ENCODE measurements at places on chromosomes 3 and 15.

DNA sequence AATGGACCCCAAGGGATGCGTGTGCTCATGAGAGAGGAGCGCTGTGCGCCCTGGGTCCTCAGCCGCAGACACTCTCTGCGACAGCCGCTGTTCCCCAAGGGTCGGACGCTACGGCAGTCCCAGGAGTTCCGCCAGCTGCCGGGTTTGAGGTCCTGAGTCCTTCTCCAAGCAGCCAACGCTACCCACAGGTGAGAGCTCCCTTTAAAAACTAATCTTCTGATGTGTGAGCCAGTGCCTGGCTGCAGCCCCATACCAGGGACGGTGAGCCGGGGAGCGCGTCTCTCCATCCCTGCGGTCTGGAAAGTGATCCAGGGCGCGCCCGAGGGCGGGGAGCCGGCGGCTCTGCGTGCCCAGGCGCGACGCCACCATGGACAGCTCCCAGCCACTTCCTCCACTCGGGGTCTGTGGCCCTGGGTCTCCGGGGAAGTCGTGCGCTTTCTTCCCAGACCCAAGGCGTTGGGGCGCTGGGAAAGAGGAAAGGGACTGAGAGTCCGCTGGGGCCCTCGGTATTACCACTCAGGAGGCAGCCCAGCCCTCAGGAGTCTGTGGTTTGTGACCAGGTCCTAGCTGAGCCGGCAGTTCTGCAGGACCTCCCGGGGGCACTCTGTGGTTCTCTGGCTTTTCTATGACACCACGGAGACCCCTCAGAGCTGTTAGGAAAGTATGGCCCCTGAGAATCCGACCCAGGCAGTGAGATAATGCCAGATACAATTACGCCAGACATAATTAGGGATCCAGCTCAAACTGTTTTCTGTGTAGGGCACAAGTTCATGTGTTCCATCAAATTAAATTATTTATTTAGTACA lies 1.4 kb downstream of the CEMIP start:
- peak; percentile 38 for DNase-seq

GRCh38 chr3:51137715-51138114 lies 247.4 kb upstream of the MANF start:
- DNase-seq = no peak

- no peak for DNase-seq
Measured at GRCh38 chr3:126964950-126965349, 18.0 kb upstream of the PLXNA1 start.

DNA sequence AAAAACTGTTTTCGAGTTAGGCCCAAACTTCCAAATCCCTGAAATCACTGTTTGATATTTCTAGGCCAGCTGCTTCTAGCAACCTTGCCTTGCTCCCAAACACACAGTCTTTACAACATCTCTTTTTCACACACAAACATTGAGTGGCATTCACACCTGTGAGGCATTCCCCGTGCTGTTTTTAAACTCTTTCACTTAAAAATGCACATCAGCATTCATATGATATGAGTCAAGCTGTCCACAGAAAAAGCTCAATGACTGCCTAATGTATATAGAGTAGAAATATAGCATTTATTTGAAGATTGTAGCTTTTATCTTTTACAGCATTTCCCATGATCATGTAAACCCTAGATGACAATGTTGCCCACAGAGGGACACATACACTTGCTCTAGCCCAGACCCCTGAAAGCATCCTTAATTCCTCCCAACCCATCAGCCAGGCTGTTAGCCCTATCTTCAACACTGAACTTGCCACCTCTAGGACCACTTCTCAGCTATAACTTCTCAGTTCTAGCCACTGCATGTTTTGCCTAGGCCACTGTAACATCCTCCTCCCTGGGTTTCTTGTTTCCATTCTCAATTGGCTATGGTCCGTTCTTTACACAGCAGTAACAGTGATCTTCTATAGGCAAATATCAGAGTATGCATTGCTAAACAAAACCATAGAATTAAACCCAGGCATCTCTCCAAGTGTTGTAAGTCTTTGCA lies 782.6 kb downstream of the DIPK2A start:
- no peak for DNase-seq

GRCh38 chr3:171955598-171955997 lies 83.8 kb upstream of the FNDC3B start:
- DNase-seq = no peak

DNA sequence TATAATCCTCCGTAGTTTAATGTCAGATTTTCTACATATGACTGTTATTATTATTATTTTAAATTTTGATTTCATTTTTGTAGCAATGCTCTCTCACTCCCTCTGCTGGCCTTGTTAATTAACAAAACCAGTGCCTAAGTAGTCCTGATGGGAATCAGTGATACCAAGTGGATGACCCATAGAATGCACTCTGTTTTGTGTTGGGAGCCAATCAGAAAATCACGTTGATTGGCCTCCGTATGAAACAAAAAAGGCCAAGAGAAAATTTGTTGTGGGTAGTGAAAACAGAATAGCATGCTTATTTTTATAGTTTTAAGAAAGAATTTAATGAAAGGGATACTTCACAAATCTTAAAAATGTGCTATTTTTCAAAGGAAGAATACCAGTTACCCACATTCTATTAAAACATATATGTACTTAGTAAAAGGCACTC lies 34.4 kb upstream of the MEIS2 start:
- peak; percentile 52 for DNase-seq

DNA sequence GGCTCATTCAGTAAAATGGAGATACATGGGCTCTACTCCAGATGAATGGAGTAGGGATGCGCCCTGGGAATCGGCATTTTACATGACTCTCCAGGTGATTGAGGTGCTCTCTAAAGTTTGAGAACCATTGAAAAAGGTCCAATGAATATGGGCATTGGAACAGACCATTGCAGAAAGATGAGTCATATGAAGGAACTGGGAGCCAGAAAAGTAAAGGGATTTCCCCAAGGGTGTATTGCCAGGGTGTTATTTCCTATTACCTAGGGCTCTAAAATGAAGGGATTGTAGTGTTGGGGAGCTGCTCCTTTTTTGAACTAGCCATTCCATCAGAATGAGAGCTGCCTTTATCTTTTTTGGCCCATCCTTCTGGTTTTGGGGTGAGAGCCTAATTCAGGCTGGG lies 21.7 kb downstream of the CLDN11 start:
- DNase-seq = no peak

DNA sequence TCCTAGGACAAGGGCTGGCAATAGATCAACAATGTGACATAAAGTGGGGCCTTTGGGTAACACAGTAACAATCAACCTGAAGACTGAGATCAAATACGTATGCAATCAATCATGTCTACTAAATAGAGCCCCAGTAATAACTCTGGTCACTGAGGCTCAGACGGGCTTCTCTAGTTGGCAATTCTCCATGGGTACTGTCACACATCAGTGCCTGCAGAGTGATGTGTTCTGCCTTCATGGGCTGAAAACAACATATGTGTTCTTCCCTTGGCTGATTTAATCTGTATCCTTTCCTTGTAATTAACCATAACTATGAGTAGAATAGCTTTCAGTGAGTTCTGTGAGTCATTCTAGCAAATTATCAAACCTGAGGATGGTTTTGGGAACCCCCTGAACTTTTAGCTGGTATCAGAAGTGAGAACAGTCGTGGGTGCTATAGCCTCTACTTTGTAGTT lies 113.6 kb downstream of the TMCO5A start:
- no peak for DNase-seq

- DNase-seq = no peak
Measured at GRCh38 chr3:122123850-122124249, 59.6 kb upstream of the CASR start.

DNA sequence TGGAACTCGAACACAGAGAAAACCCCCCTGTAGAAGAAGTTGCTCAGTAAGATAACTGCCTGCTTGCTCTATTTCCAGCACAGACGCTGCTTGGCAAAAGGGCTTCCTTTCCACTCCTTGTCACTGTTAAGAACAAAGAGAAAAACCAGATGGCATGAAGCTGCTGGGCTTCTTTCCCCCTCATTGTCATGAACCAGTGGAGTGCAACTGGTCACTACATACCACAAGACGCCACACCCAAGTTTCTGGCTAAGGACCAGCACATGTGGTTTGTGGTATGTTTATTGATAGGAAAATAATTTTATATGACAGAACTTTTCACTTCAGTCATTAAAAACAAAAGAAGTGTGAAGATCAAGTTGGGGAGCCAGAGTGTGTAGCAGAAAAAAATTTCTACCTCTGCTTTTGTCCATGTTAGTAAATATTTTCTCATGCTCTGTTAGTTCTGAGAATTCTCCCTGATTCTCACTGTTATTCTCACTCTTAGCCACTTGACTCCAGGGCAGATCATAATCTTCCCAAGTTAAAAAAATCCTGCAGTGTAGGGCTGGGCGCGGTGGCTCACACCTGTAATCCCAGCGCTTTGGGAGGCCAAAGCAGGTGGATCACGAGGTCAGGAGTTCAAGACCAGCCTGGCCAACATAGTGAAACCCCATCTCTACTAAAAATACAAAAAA lies 37.9 kb downstream of the CLK3 start:
- DNase-seq = no peak

- no peak for DNase-seq
Measured at GRCh38 chr3:12409684-12410596, 74.3 kb upstream of the TSEN2 start.

DNA sequence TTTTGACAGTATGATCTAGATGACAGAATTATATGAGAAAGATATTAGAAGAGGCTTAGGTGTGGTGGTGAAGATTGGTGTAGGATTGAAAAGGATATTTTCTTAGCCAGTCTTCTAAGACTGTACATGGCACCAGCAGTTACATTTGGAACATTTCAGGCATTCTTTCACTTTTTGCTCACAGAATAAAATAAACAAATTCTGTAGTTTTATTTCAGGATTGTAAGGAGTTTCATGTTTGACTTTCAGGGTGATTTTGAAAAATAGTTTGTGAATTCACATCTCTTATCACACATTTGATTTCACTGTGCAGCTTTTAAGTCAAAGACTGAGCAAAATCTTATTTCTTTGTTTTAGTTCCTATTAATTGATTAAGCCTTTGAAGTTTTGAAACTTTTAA lies 27.1 kb downstream of the DNAJC13 start:
- DNase-seq = no peak

DNA sequence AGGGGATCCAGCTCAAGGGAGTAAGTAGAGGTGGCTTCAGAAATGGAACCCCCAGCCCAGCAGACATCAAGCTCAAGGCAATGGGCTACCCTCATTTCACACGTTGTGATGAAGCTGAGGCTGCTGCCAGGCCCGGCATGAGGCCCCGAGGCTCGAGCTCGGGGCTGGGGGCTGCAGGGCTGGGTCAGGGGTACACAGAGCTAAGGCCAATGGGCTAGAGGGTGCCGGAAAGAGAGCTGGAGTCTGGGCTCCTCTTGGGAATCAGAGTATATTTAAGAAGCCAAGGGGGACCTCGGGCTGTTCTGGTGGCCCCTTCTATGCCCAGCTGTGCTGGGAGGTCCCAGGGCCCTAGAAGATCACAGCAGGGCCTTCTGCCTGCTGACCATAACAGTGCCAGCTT lies 7.4 kb downstream of the PRSS50 start:
- DNase-seq = no peak

DNA sequence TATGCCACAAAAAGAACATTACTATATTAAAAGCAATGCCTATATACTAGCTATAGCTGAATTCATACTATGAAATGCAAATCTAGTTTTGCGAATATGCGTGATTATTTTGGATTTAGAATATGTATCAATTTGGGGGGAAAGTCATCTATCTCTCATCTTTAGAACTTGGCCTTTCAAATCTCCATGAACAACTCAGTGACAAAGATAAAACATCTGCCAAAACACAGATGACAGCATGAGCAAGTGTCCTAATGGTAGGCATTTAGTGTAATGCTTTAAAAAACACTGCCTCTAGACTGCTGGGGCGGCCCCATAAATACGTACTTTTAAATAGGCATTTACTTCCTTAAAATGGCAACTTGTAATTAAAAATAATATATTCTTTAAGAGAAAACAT lies 2.7 kb downstream of the CD47 start:
- no peak for DNase-seq

DNA sequence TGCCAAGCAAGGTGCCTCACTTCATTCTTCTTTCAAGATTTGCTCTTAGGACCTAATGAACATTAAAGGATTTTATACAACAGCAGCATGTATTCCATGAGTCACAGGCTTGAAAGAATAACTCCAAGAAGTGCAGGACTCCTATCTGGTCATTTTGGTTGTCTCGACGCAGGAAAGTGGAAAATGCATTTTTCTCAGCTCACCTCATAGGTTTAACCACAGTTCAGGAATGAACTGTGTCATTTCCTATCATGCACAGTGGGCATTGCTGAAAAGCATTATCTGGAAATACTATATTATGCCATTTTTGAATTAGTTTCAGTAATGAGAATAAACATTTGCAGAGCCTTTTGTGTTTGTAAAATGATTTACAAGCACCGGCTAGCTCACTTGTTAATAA lies 98.7 kb upstream of the BFSP2 start:
- no peak for DNase-seq

DNA sequence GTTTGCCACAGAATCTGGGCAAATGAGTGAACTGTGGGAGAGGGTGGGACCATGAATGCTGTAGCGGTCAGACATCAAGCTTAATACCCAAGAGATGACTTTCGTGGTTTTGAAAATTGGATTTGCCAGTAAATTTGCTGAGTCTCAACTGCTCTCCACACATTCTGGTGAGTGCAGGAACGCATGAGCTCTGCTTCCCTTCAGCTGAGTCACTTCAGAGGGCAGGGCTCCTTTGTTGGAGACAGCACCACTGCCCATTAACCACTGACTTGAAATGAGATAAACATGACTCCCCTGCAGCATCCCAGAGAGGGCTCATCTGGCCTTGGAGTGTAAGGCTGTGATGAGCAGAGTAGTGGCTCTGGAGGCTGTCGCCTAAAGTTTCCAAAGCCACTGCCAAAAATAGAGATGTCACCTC lies 22.6 kb downstream of the RARRES1 start:
- DNase-seq = no peak

DNA sequence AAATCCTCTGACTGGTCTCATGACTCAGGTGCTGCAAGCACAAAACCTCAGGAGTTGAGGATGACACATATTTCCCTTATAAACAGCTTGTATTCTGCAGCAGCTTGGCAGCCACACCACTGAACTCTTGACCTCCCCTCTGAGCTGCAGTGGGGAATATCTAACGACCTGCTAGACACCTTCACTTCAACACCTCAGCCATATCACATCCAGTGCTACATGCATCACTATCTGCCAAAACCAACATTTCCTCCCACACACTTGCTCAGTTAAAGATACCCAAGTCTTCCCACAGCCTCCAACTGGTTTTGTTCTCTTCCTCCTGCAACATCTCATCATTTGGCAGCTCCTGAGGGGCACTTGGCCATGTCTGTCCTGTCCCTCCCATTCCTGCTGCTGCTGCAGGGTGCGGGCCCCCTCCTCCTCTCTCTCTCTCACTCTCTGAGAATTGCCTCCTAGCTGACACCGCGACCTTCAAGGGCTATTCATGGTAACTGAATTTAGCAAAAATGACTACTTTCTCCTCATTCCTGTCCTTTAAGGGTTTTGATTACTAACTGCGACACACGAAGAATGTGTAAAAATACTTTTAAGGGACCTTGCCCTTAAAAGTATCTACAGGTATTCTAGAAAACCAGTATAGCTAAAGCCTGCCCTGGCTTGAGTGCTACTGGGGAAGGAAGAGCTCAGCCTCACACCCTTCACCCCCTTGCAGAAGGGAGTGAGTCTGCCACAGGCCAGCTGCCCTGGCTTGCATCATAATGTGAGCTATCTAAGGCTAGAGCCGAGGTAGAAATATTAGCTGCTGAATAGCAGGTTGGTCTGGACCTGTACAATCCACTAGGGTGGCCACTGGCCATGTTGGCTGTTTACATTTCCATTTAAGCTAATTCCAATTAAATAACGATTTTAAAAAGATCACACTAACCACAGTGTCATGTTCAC lies 5.0 kb upstream of the CCR9 start:
- DNase-seq = peak; percentile 65

- DNase-seq = no peak
Measured at GRCh38 chr15:48025118-48025517, 95.7 kb upstream of the SLC24A5 start.

Data from K562 (cell line).